ENCODE measurements at places on chromosomes 16 and 17.

- no peak for DNase-seq
Observed at GRCh38 chr17:67046398-67046797, 2.0 kb downstream of the CACNG1 start.

DNA sequence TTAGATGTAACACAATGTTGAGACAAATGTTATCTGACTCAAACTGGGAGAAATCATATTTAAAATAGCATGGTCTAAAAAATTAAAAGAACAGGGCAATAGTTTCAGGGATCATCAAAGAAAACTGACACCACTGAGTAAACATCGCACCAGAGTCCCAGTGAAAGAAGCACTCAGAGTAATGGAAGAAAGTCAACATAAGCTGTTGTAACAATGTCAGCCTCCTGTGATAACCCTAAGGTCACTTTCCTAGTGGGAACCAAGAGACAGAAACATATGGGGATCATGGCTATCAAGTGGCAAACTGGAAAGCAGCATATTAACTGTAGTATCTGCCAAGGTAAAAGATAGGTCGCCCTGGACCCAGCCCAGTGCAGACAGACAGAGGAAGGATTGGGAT lies 160.8 kb downstream of the CA10 start:
- DNase-seq = no peak

DNA sequence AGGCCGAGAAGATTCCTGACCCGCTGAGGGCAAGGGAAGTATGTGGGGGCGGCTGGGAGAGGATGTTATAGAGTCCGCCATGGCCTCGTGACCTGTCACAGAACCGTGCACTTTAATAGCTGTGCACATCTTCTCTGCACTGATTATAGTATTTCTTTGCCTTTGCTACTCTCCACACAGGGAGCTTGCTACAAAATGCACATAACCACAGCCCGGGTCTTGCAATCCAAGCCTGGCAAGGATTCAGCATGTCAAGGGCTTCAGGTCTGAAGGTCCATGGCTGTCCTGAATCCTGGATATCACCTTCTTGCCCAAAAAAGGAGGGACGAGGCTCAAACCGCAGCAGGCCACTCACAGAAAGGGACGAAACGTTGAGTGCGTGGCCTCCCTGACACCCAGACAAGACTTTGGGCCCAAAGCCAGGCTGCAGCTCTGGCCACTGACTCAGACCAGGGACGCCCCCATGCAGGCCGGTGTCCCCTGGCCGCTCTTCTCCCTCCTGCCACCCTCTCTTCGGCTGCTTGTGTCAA lies 43.7 kb downstream of the USP22 start:
- no peak for DNase-seq

DNA sequence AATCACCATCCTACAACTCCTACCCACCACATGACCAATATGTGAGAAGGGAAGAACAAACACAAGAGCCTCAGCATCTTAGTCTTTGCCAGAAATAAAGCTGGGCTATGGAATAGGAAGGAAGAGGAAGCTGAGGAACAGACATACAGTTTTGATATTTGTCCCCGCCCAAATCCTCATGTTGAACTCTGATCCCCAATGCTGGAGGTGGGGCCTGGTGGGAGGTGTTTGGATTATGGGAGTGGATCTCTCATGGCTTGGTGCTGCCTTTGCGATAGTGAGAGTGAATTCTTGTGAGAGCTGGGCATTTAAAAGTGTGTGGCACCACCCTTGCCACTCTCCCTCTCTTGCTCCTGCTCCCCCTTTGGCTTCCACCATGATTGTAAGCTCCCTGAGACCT lies 52.4 kb upstream of the NLK start:
- DNase-seq = no peak

DNA sequence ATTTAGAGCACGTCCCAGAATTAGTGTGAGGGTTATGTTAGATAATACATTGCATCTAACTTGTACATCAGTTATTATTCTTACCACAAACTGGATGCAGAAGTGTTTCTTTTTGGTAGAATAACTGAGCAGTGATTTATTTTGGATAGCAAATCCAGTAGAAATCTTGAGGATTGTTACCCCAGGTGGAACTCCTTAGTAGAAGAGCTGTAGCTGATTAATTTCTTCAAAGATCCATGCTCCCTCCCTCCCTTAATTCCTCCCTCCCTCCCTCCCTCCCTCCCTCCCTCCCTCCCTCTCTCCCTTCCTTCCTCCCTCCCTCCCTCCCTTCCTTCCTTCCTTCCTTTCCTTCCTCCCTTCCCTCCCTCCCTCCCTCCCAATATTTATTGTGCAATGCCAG lies 337.7 kb downstream of the CA10 start:
- DNase-seq = no peak

DNA sequence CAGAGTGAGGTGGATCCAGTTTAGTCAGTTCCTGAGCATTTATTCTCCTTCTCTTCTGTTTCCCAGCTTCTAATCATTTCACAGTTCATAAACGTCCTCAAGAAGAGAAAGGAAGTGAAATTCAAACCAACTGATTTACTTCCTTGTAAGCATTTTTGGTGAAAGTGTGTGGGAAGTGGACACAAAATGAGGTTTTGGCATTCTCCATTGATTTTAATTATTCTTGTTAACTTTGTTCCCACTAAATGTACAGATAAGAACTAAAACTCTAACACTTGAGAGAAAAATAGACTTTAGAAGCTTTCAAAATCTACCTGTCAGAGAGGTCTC lies 42.7 kb upstream of the CORO6 start:
- no peak for DNase-seq

DNA sequence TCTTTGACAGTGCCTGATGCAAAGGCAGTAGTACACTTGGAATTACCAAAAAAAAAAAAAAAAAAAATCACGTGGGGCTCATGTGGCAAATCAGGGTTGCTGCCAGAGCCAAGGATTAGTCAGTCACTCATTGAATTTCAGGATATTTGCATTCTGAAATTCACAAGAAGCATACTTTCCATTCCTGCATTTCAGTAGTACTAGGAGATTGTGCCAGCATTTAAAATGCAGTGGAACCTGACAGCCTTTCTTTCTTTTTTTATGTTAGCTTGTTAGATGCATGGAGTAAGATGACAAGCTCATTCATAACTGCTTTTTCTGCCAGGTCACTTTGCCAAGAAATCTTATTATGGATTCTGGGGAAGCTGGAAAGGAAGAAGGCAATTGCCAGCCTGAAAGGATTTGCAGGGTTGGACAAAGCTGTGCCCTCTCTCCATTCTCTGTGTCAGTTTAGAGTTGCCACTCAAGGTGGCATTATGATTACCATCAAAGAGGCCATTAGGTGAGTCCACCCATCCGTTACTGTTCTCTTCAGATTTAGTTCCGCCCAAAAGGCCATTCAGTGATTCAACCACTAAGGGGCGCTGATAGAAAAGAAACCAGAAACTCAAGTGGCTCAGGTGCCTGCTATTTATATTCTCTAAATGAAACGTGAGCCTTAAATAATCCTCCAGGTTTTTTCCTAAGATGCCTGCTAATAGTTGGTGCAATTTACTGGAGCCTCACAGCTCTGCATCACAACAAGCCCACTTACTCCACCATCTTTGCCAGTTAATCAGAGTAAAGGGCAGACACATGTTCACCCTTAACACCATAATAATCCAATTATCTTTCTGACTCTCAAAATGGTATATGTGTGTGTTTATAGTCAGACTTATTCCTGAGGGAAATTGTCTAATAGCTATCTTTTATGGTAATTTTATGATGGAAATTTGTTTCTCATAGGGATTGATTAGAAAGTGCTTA lies 59.0 kb downstream of the TANGO6 start:
- peak; percentile 5 for DNase-seq

DNA sequence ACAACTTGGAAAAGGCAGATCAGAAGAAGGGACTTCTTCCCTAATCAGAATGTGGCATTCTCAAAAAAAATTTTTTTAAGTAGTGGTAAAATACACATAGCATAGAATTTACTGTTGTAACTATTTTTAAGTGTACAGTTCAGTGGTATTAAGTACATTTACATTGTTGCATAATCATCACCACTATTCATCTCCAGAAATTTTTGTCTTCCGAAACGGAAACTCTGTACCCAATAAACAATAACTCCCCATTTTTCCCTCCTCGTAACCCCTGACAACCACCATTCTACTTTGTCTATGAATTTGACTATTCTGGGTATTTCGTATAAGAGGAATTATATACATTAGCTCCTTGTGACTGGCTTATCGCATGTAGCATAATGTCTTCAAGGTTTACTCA lies 18.9 kb downstream of the METTL9 start:
- no peak for DNase-seq

- peak; percentile 54 for DNase-seq
Observed at GRCh38 chr16:88857728-88858339, 907 bp downstream of the TRAPPC2L start.

DNA sequence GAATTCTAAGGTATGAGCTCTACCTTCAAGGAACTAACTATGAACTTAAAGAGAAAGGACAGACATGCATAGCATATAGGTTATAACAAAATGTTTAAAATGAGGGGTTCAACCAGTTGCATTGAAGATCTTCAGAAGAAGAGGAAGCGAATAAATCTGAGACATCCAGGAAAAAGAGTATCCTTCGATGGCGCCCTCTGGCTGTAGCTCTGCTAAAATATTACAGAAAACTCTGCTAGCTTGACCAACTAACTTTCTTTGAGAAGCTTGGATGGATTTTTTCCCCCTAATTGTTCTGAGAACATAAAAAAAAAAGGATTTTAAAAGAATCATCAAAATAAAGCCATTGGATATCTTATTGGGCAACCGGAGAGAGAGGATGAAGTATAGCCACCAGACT lies 659.9 kb upstream of the SOX9 start:
- DNase-seq = peak; percentile 0

DNA sequence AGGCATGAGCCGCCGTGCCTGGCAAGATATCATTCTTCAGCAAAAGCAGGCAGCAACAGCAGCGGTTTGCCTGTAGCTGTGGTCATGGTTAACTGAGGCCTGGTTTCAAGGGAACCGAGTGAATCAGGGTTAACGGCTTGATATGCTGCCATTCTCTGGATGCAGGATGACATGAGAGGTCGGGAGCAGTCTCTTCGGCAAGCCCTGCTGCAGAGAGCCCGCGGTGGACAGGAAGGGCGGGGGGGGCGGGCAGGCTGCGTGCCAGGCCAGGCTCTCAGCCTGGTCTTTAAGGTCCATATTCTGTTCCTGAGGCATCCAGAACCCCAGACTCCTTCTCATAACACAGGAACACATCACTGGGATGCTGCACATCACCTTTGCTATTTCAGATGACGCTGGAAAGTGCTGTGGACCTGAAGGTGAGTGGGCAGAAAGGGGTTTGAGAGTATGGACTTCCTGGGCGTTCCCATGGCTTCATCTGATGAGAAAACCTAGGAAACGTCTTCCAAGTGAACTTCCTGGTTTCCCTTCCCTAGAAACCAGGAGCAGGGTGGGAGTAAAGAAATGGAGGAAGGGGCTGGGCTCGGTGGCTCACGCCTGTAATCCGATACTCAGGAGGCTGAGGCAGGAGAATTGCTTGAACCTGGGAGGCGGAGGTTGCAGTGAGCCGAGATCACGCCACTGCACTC lies 165.6 kb upstream of the RPH3AL start:
- no peak for DNase-seq

- DNase-seq = no peak
Observed at GRCh38 chr16:89602273-89602951, 11.0 kb upstream of the DPEP1 start.

DNA sequence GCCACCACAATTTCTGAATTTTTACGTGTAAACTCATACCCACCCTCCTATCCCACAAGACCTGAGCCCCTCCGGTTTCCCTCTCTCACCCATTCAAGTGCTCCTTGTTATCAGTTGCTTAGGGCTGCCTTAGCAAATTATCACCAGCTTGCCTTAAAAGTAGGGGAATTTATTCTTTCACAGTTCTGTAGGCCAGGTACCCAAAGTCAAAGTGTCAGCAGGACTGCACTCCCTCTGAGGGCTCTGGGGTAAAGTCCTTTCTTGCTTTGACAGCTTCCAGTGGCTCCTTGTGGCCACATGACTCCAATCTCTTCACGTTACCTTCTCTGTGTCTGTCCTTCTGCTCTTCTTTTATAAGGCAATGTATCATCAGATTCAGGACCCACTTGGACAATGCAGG lies 7.9 kb upstream of the TMEM220 start:
- no peak for DNase-seq

- no peak for DNase-seq
Observed at GRCh38 chr17:2056206-2057174, 1.6 kb downstream of the HIC1 start.

GRCh38 chr16:7057458-7057857 lies 275.2 kb upstream of the RBFOX1 start:
- no peak for DNase-seq

- DNase-seq = no peak
Observed at GRCh38 chr17:79627184-79627765, 16.4 kb upstream of the RBFOX3 start.

- DNase-seq = no peak
Observed at GRCh38 chr17:63537991-63538692, 12.1 kb upstream of the DCAF7 start.

- no peak for DNase-seq
Observed at GRCh38 chr16:9040800-9041412, 50.5 kb upstream of the HAPSTR1 start.

- no peak for DNase-seq
Observed at GRCh38 chr16:59886021-59886420, 1151.9 kb upstream of the GOT2 start.

DNA sequence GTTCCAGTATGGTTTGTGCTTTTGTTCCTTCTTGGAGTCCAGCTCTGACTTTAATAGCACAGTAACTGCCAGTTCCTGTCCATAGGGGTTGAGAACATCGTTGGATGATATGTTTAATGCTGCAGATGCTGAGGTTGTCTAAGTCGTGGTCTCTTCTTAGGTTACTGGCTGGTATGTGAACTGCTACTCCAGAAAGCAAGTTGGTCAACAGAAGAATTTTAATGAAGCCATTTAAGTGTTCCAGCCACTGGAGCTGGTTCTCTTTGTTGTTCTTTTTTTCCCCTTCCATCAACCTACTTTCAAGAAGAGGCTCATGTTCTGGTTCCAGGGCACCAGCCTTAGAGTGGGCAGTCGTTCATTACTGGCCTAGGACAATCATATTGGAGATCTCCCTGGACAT lies 140.3 kb upstream of the TBX2 start:
- no peak for DNase-seq

DNA sequence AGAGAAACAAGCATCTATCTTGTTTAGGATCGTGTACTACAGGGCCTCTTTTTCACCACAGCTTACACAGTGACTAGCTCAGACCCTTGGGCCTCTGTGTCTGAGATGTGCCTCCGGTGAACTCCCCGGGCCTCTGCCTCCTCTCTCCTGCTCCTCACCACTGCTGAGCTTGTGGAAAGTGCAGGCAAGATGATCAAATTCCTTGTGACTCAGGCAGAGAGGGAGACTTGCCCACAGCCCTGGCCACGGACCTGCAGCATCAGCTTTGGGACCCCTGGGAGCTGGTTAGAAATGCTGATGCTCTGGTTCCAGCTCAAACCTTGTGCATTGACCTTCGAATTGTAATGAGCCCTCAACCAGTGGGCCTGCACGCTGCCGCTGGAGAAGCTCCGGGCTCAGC lies 79.8 kb downstream of the ZDHHC7 start:
- DNase-seq = no peak
